Activated CD4-positive, alpha-beta T cell treated with anti-CD3 and anti-CD28 coated beads, Interleukin-2, amount 10 ng/mL, durations not matched to agents 7 days and 5 days (primary cell): ENCODE measurements at places on chromosomes 11 and 22.

- no peak for DNase-seq
Observed at GRCh38 chr11:63444160-63444559, 46.8 kb downstream of the PLAAT5 start.

DNA sequence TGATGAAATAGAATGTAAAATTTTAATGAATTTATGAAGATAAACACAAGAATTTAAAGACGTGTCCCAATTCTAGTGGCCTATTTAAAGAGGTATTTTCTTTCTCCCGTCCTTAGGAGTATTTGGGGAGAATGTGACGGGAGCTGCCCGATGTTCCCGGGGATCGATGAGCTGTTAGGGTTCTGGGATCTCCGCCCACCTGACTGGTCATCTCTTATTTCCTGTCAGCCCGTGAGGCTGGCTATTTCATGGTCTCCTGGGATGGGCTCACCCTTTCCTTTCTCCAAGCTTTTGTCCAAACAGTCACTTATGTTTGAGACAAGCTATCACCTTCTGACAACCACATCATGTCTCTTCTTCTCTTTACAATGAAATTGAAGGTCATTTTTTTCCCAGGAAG, 16.9 kb upstream of the CLMP start:
- DNase-seq = no peak

GRCh38 chr22:47836957-47837356, 1074.5 kb downstream of the TBC1D22A start:
- DNase-seq = no peak

DNA sequence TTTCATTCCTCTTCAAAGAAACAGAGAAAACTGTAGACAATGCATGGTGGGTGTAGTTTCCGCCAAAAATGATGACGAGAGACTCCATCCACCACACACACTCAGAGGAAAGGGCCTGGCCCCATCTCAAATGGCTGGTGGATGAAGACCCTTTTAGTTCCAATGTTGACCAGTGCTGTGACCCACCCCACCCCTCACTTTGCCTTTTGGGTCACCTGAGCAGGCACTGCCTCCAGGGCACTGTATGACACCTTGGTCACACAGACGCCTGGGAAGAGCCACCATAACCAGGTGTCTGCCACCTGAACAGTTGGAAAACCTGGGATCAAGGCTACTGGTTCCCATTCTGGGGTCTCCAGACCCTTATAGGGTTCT, 121.3 kb downstream of the MPPED1 start:
- no peak for DNase-seq

GRCh38 chr11:87031433-87032170, 6.1 kb upstream of the TMEM135 start:
- DNase-seq = no peak

GRCh38 chr11:46560300-46560991, 33.4 kb downstream of the AMBRA1 start:
- peak; percentile 62 for DNase-seq

GRCh38 chr11:116353589-116353988, 419.2 kb downstream of the BUD13 start:
- no peak for DNase-seq

DNA sequence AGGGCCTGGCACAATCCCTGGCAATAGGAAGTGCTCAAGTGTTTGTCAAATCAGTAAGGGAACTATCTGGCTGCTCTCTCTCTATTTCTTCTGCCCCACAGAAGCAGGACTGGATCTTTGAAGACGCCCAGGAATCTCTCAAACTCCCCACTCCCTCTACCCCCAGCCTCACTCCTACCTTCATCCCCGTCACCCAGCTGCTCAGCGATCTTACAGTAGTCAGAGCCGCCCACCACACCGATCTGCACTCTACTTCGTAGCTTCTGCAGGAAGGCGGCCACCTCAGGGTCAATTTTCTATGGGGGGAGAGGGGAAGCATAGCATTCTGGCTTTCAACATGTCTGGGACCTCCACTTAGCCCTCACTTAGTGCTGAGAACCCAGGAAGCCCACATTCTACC, 3.7 kb downstream of the PMM1 start:
- no peak for DNase-seq

- DNase-seq = no peak
Observed at GRCh38 chr11:75055511-75055910, 41.2 kb downstream of the OR2AT4 start.

GRCh38 chr11:101407324-101407723, 176.5 kb downstream of the TRPC6 start:
- no peak for DNase-seq

- no peak for DNase-seq
Observed at GRCh38 chr22:27778294-27779090, 23.1 kb downstream of the MN1 start.

DNA sequence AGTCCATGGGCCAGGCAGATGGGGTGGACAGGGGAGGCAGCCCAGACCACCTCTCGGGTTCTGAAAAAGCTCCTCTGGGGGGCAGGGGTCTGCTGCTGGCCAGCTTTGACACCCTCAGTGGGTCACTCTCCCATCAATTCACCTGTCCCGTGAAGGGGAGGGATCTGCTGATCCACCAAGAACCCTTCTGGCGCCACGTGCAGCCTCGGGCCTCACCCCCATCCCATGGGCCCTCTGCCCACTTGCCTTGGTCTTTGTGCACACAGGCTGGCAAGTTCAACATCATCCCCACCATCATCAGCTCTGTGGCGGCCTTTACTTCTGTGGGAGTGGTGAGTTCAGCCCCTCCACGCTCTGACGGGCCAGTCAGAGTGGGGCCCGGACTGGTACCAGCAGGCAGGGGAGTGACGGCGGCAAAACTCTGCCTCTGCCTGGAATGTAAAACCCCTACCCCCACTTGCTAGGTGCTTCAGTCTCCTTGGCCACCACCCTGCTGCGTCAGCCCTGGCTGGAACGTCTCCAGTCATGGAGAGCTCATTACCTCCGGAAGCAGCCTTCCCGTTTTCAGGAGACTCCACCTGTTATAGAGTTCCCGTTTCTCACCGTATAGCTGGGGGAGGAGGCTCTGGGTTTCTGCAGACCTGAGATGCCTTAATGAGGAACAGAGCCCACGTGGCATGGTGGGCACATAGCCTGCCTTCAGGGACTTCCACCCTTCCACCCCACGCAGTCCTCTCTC, 12.7 kb downstream of the PRG3 start:
- DNase-seq = no peak

DNA sequence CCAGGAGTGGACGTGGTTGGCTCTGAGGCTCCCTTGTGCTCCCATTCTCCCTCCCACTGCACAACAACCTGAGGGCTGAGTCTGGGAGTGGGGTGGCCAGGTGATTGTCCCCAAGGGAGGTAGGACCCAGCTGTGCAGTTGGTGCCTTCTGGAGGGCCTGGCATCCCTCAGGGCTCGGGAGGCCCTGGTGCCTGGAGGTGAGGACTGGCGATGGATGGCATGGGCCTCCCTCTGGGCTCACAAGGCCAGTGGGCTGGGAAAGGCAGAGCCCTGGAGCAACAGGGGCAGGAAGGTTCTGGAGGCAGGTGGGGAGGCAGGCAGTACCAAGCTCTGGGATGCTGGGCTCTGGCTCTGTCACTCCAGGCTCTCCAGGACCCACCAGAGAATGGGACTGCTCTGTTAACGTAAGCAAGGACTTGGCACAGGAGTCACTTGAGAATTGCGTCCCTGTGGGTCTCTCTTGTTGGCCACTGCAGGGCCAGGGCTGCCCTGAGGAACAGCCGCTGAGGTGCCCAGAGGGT, 114.2 kb downstream of the KCNQ1OT1 start:
- DNase-seq = no peak

- DNase-seq = no peak
Observed at GRCh38 chr11:55956521-55956920, 13.2 kb downstream of the OR10AG1 start.

DNA sequence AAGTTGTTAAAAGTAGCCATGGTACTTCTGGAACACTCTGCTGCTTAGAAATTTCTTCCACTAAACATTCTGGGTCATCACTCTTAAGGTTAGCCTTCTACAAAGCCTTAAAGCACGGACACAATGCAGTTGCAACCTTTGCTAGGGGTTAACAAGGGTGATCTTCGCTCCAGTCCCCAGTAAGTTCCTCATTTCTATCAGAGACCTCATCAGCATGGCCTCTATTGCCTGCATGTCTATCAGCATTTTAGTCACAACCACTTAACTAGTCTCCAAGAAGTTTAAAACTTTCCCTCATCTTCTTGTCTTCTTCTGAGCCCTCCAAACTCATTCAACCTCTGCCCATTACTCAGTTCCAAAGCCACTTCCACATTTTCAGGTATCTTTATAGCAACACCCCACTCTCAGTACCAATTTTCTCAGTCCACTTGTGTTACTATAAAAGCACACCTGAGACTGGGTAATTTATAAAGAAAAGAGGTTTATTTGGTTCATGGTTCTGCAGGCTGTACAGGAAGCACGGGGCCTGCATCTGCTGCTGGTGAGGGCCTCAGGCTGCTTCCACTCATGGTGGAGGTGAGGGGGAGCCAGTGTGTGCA, 48.7 kb upstream of the TH start:
- DNase-seq = no peak

- DNase-seq = no peak
Observed at GRCh38 chr22:35472488-35472887, 68.1 kb upstream of the RASD2 start.

DNA sequence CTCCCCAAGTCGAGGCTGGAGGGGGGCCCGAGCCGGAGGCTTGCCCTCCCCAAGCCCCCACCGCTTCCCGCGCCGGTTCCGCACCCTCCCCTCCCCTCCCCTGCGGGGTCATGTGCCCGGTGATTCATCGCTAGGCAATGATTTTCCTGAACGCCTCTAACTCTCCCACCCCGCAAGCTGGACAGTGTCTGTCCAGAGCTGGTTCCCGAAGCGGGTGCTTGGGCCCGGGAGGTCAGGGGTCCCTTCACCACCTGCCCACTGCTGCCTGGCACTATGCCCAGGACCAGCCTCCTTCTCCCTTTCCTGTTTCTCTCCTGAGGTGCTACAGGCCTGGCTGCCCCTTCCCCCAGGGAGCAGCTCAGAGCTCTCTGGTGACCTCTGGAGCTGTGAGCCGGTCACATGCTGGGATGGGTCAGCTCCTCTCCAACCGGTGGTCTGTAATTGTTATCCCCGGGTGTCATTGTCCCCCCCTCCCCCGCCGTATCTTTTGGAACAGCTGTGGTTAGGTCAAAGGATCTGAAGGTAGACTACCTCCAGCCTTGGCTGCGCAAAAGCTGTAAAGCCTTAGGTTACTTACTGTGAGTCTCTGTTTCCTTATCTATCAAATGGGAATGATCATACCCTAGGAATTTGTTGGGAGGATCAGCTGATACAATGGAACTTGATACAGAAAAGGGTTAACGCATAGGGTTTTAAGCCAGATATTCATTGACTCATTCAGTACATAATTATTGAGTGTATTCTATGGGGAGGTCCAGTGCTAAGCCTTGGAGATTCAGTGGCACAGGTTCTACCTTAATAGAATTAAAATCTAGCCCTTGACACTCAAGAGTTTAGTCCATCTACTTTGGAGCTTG, 753 bp downstream of the STX3 start:
- no peak for DNase-seq

DNA sequence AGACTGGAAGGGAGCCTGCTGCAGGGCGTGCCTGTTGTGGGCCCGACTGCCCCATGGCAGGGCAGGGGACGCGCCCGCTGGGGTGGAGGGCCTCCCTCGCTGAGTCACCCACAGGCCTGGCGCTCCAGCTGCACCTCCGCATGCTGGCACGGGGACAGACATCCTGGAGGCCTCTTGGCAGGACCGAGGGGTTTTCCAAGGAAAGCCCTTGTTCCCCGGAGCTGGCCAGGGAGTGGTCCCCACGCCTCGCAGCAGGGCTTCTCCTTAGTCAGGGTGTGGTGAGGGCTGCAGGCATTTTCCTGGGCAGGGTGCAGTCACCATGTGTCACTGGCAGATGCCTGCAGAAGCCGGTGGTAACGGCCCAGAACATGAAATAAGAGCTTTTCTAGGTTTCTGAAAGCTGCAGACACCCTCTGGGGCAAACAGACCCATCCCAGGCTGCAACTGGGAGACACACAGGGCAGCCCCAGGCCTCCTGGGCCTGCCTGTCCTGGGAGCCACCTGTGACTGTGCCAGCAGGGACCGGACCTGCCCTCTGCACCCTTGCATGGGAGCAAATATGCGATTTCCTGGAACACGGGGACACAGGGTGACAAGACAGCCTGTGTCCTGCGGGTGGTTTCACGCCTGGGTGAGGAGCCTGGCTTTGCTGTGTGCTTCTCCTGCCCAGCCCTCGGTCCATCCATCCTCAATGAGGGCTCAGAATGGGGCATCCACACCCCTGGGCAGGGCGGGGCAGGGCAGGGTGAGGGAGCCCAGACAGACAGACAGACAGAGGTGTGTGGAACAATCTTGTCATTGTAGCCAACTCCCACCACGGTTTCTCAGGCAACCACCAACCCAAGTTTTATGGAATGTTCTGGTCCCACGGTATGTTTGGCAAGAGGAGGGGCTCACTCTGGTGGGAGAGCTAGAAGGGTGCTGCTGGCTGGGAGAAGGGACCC, 43.2 kb upstream of the FADD start:
- no peak for DNase-seq

DNA sequence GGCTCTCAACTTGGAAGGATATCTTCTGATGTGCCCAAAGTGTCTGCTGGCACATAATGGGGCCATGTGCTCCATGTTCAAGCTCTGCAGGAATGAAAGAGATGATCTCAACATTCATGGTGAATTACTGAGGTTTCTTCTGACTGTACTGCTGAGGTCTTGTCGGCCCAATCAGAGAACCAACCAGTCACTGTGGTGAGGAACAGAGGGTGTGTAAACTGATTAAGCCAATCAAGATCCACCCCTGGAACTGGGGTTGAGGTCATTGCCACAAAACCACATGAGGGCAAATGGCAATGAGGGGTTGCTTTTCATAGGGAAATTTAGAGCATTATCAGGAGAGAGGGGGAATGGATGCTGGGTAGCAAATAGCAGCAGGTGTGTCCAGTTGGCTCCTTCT, 152.3 kb upstream of the RAG2 start:
- DNase-seq = no peak

GRCh38 chr11:99170591-99170990, 149.8 kb downstream of the CNTN5 start:
- DNase-seq = no peak

- no peak for DNase-seq
Observed at GRCh38 chr11:130431801-130432200, 3.4 kb upstream of the ADAMTS8 start.

- no peak for DNase-seq
Observed at GRCh38 chr11:1017269-1018005, 19.1 kb downstream of the MUC6 start.

- DNase-seq = no peak
Observed at GRCh38 chr11:17579451-17579850, 32.4 kb downstream of the OTOG start.

DNA sequence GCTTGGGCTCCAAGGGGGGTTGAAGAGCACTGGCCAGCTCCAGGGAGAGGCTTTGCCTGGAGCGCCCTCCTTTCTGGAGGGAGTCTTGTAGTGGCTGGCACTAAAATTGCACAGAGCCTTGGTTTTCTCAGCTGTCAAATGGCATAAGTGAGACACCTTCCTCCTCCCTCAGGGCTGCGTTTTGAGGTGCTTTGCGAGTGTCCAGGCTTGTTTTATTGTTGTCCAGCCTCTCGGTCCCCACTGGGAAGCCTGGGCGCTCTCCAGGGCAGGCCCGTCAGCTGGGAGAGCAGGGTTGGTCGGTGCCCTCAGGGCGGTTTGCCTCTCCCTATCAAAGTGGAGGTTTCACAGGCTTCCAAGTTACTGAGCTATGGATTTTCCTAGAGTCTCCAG, 149.3 kb upstream of the B3GAT1 start:
- DNase-seq = no peak
